ENCODE measurements at places on chromosomes 7 and 10.

DNA sequence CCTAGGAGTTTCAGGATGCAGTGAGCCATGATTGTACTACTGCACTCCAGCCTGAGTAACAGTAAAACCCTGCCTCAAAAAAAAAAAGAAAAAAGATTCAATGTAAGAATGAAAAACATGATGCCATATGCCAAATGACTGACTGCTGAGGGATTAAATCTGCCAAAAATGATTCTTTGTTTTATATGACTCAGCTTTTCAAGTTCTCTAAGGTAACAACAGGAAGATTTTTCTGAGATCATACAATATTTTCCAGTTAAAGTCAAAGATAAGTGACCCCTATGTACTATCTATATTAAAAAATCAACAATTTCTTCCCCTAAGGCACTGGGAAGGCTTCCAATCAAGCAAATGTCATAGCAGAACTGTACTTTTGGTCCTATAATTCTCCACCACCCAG, 271.2 kb upstream of the IMMP2L start:
- no peak overlapping the region for H3K27ac ChIP-seq
- no peak for DNase-seq
- no peaks in the 10 kb centered on the region for H3K4me1 ChIP-seq
- H3K4me3 ChIP-seq: no peak overlapping the region
- no peaks in the 10 kb centered on the region for H3K27me3 ChIP-seq
- no peaks in the 10 kb centered on the region for H3K36me3 ChIP-seq

GRCh38 chr10:121322046-121322445, 276.2 kb downstream of the FGFR2 start:
- H3K4me1 ChIP-seq: no peaks in the 10 kb centered on the region
- H3K4me3 ChIP-seq: no peak overlapping the region
- H3K36me3 ChIP-seq: no peaks in the 10 kb centered on the region
- DNase-seq: no peak
- no peak overlapping the region for H3K27ac ChIP-seq

DNA sequence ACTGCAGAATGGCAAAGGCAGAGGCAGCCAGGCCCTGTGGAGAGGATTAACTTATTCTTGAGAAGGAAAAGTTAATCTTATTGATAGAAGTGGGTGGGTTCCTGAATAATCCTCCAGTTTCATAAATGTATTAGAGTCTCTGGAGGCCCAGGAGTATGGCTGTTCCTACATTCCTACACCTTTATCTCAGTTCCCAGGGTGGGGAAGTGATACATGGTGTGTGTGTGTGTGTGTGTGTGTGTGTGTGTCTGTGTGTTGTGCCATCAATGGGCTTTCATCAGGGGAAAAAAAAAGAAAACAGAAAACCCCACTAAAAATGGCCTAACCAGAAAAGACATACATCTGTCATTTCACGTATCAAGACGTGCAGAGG, 22.0 kb upstream of the GSDME start:
- H3K4me3 ChIP-seq: no peak overlapping the region
- H3K27me3 ChIP-seq: no peaks in the 10 kb centered on the region
- no peaks in the 10 kb centered on the region for H3K4me1 ChIP-seq
- no peak for DNase-seq

DNA sequence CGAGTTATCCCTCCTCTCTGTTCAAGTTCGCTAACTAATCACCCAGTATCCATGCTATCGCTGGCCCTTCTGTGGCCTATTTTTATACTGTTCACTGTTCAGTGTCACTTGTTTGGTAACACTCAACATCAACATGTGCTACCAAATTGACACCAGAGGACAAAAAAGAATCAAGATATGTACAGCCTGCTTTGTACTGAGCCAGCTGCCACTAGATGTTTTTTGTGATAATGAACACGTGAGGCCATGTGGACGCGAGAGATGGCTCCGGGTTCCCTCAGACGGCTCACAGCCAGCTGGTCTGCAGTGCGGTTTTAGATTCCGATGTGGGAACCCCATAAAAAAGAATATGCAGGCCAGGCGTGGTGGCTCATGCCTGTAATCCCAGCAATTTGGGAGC, 21.2 kb downstream of the CAV1 start:
- DNase-seq: no peak
- no peaks in the 10 kb centered on the region for H3K36me3 ChIP-seq
- no peak overlapping the region for H3K27ac ChIP-seq
- no peak overlapping the region for H3K4me3 ChIP-seq
- no peaks in the 10 kb centered on the region for H3K27me3 ChIP-seq
- H3K4me1 ChIP-seq: no peaks in the 10 kb centered on the region

GRCh38 chr7:2148189-2148588, 84.6 kb downstream of the MAD1L1 start:
- H3K36me3 ChIP-seq: peaks cover 4% of the 10 kb centered on the region
- no peak for DNase-seq
- H3K4me3 ChIP-seq: no peak overlapping the region
- no peaks in the 10 kb centered on the region for H3K4me1 ChIP-seq
- H3K27ac ChIP-seq: no peak overlapping the region
- no peaks in the 10 kb centered on the region for H3K27me3 ChIP-seq

GRCh38 chr10:113305871-113306270, 247.0 kb upstream of the HABP2 start:
- H3K4me3 ChIP-seq: no peak overlapping the region
- H3K4me1 ChIP-seq: no peaks in the 10 kb centered on the region
- no peaks in the 10 kb centered on the region for H3K36me3 ChIP-seq
- H3K27me3 ChIP-seq: no peaks in the 10 kb centered on the region

- H3K4me1 ChIP-seq: no peaks in the 10 kb centered on the region
- H3K4me3 ChIP-seq: no peak overlapping the region
- DNase-seq: no peak
- H3K36me3 ChIP-seq: no peaks in the 10 kb centered on the region
- H3K27me3 ChIP-seq: no peaks in the 10 kb centered on the region
Measured at GRCh38 chr7:12586271-12586670, 15.8 kb downstream of the SCIN start.

DNA sequence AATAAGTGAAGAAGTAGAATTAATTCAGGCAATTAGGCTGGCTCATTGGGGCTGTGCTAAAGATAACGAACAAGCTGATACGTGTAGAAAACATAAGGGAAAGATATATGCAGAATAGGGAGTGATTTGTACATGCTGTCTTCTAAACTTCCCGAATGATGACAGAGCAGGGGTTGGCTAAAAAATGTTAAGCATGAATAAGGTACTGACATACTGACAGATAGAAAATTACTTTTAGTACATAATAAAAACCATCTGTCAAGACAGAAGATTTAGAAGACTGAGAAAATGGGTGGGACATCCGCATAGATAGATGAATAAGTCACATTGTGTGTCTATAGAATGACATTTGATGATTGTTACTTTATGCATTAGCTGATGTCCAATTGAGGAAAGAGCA, 158.8 kb upstream of the ZNF804B start:
- H3K27me3 ChIP-seq: no peaks in the 10 kb centered on the region
- H3K4me1 ChIP-seq: no peaks in the 10 kb centered on the region
- no peaks in the 10 kb centered on the region for H3K36me3 ChIP-seq
- DNase-seq: no peak
- H3K4me3 ChIP-seq: no peak overlapping the region

DNA sequence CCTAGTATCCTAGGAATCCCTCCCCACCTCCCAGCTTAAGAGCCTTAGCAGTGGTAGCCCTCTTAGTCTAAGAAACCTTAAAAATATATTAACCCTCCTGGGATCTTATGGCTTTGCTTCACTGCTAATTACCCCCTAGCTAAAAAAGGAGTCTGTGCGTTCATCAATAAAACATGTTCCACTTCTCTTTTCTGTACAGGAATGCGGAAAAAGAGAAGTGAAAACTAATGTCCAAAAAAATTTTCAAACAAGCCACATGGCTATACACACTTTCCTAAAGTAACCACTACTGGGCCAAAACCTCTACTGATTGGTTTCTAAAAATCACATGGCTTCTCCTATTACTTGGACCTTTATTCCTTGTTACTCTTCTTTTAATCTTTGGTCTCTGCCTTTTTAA, 667.1 kb upstream of the LRRTM3 start:
- H3K36me3 ChIP-seq: no peaks in the 10 kb centered on the region
- H3K4me1 ChIP-seq: no peaks in the 10 kb centered on the region

DNA sequence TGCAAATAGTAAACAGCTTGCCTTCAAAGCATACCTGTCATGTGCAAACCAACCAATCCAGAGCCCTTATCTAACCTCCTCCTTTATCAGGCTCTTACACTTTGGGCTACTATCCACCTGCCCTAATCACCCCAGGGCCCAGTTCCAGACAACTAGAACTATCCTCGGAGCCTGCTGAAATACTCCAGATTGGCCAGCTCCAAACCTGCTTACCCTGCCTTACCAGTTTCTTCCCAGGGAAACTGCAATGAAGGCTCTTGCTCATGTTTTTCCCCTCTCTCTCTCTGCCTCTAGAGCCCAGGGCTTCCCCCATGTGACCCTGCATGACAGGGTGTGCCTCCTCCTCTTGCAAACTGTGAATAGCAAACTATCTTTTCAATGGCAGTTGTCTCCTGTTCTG, 81.4 kb upstream of the CAPZA2 start:
- no peaks in the 10 kb centered on the region for H3K27me3 ChIP-seq
- no peak for DNase-seq
- H3K4me1 ChIP-seq: no peaks in the 10 kb centered on the region
- H3K36me3 ChIP-seq: no peaks in the 10 kb centered on the region

DNA sequence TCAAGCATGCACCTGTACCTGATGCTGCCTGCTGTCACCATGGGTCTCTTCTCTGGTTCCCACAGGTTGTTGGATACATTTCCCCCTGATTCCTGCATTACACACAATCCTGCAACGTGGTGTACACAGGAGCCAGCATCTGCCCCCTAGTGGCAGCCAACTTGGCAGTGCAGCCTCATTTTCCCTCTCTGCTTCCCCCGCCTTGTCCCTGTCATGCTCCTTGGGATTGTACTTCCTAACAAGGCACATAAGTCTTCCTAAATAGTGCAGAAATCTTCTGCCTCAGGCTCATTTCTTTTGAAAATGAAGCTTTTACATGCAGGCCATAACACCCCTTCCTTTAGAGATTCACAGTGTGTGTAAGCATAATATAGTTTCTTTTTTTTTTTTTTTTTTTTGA, 387.5 kb downstream of the CCSER2 start:
- DNase-seq: no peak
- H3K36me3 ChIP-seq: no peaks in the 10 kb centered on the region
- H3K27ac ChIP-seq: no peak overlapping the region
- no peaks in the 10 kb centered on the region for H3K27me3 ChIP-seq
- H3K4me3 ChIP-seq: no peak overlapping the region

- H3K27me3 ChIP-seq: no peaks in the 10 kb centered on the region
- no peak overlapping the region for H3K27ac ChIP-seq
- no peaks in the 10 kb centered on the region for H3K36me3 ChIP-seq
- DNase-seq: no peak
- H3K4me3 ChIP-seq: no peak overlapping the region
- H3K4me1 ChIP-seq: no peaks in the 10 kb centered on the region
Measured at GRCh38 chr7:67549126-67549525, 552.5 kb downstream of the TYW1 start.

DNA sequence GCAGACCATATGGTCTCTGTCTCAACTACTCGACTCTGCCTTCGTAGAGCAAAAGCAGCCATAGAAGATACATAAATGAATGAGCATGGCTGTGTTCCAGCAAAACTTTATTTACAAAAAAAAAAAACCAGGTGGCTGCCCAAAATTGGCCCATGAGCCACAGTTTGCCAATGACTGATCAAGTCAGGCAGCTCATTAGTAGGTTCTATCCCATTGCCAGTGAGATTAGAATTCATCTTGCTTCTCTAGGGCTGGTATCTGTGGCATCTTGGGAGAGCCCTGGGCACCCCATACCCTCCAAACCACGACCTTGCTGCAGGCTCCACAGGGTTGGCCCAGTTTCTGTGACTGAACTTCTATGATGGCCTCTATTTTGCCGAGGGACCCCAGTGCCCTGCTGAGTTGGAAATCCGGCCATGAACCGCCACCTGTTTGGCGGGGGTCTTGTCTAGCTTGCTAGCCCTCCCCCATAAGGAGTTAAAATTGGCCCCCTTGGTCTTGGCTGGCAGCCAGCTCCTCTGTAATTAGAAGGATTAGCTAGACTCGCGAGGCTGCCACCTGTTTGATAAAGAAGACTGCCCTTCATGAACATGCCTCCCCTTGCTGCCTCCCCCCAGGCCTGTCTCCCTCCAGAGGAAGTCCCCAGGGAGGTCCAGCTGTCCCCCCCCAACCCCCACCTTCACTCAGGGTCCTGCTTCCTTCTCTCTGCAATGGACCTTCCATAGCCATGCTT, 83.9 kb downstream of the CHN2 start:
- H3K27ac ChIP-seq: no peak overlapping the region
- H3K36me3 ChIP-seq: no peaks in the 10 kb centered on the region
- H3K4me3 ChIP-seq: no peak overlapping the region
- peaks cover 12% of the 10 kb centered on the region for H3K4me1 ChIP-seq
- DNase-seq: no peak
- no peaks in the 10 kb centered on the region for H3K27me3 ChIP-seq

- H3K27me3 ChIP-seq: no peaks in the 10 kb centered on the region
- H3K27ac ChIP-seq: no peak overlapping the region
- no peaks in the 10 kb centered on the region for H3K36me3 ChIP-seq
- no peaks in the 10 kb centered on the region for H3K4me1 ChIP-seq
- no peak for DNase-seq
Measured at GRCh38 chr7:31776616-31777015, 89.6 kb downstream of the PPP1R17 start.

DNA sequence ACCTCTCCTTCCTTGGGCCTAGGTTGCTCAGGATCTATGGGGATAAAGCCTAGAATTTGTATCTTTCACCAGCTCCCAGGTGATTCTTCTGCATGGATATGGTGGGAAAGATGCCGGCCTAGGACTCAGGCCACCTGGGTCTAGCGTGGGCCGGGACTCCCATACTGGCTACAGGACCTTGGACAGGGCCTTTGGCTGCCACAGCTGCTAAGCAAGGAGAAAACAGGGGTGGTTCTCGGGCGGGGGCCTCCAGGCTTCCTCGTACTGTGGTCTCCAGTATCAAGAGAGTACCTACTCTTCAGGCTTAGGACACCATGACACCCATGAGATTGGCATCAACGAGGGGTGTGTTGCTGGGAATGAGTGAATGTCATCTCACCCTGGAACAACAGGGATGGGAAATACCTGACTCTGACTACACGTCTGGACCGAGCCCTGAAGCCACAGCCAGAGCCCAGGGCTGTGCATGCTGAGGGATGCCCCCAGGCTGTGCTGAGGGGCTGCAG, 120.3 kb upstream of the ADAM12 start:
- no peaks in the 10 kb centered on the region for H3K36me3 ChIP-seq
- DNase-seq: no peak
- no peaks in the 10 kb centered on the region for H3K4me1 ChIP-seq
- no peaks in the 10 kb centered on the region for H3K27me3 ChIP-seq
- no peak overlapping the region for H3K27ac ChIP-seq

DNA sequence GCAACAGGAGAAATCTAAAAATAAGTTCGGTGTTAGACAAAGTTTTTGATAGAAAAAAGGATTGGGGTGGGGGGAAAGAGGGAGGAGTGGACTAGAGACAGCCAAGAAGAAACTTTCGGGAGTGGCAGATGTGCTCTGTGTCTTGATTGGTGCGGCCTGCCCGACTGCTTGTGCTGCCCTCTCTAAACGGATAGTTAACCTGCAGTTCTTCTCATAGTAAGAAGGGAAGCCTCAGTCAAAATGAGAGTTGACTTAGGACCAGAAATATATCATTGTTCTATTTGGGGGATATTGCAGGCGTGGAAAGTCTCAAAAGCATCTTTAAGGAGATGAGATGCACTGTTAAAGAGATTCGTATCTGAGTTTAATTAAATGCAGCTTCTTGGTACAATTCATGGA, 39.3 kb downstream of the UBE3C start:
- H3K27ac ChIP-seq: no peak overlapping the region
- no peaks in the 10 kb centered on the region for H3K27me3 ChIP-seq
- peaks cover 67% of the 10 kb centered on the region for H3K36me3 ChIP-seq
- DNase-seq: no peak

Data from CD4-positive, alpha-beta memory T cell (primary cell).